Stimulated activated CD4-positive, alpha-beta T cell treated with anti-CD3 and anti-CD28 coated beads, Interleukin-2, amount 100 ng/mL, for 24 hours (primary cell): ENCODE measurements at places on chromosomes 2 and 18.

DNA sequence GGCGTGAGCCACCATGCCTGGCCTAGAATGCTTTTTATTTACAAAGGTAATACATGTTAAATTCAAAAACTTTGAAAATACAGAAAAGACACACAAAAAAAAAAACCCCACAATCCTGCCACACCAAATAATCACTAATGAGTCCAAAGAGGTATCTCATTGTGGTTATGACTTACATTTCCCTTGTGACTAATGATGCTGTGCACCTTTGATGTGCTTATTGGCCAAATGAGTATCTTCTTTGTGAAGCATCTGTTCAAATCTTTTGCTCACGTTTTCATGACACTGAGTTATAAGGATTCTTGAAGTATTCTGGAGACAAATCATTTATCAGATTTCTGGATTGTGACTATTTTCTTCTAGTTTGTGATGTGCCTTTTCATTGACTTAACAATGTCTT, 6.4 kb upstream of the NLRC4 start:
- DNase-seq = no peak

GRCh38 chr18:9690418-9691188, 17.5 kb upstream of the RAB31 start:
- no peak for DNase-seq

GRCh38 chr2:126536605-126537200, 119.3 kb upstream of the GYPC start:
- no peak for DNase-seq

DNA sequence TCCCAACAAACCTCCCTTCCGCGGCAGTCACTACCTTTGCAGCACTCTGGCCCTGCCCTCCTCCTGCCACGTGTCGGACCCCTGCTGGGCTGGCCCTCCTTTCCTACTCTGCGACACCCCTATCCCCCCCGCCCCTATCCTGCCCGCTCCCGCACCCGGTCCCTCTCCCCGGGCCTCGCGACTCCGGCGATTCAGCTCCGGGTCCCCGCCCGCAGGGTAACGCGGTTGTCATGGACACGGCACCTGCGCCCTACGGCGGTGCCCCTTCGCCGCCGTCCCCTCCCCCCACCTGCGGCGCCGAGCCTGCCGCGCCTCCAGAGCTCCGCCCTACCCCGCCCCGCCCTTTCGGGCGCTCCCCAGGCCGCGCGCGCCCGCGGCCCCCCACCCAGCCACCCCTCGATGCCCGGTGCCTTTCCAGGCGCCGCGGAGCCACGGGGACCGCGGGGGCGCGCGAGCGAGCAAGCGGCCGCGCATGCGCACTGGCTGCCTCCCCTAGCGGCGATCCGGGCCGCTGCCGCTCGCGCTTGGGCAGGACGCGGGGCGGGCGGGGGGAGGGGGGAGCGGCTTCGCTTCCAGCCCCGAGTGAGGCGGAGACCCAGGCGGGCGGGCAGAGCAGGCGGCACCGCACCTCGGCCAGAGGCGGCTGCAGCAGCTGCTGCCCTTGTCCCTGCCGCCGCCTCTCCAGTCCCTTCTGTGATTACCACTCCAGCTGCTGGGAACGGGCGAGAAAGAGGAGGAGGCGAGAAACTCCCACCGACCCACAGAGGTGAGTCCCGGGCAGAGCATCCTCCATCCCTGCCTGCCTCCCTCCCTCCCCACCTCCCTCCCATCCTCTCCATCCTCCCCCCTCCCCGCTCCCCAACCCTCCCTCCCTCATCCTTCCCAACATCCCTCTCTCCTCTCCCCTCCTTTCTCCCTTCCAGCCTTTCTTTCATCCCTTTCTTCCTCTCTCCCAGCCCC, at the start of gene CTNNA2:
Gene CTNNA2, plus strand, starts transcription at position 610 of the 960 bp plus-strand sequence.
- no peak for DNase-seq

GRCh38 chr2:196253116-196253480, 81.7 kb upstream of the STK17B start:
- no peak for DNase-seq

DNA sequence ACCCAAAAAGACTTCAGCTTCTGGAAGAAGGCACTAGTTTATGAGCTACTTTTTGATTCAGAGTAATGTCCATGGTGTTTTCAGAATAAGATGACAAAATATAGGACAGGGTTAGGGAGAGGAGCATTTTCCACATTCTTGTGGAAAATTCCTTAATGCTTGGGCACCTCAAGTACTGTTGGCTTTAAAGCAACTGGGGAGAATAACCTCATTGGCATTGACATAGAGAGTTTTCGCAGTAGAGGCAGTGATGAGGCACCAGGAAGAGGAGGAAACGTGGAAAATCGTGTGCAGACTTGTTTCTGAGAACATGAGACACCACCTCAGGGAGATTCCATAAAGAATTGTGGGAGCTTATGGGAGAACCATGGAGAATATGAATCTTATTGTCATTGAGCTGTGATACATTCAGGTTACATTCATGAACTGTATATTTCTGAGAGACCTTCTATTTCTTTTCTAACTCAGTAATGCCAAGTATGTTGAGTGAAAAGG, 929.0 kb upstream of the NRXN1 start:
- no peak for DNase-seq

GRCh38 chr2:73457982-73458381, 72.3 kb downstream of the ALMS1 start:
- no peak for DNase-seq

DNA sequence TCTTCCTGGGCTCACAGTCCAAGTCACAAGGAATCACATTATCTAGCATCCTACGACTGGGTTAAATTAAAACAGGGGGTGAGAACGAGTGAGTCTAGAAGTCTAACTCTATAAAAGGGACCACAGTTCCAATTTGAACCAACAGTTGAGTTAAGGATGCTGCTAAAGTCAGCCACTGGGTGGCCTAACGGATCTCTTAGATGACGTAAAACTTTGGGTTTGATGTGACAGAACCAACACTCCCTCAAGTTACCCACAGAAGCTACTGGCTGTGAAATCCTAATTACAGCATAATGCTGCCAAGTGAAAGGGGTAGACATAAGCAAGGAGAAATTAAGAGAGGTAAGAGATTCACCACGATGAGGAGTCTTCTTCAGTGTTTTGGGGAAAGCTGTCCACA, 32.7 kb upstream of the RUFY4 start:
- no peak for DNase-seq

- DNase-seq = no peak
Measured at GRCh38 chr2:51031021-51031780, 731 bp downstream of the NRXN1 start.

- no peak for DNase-seq
Measured at GRCh38 chr2:112141626-112142007, 3.4 kb downstream of the FBLN7 start.

GRCh38 chr2:239811111-239811781, 213.9 kb downstream of the NDUFA10 start:
- DNase-seq = no peak

GRCh38 chr2:241981076-241981700, 111.7 kb downstream of the RTP5 start:
- no peak for DNase-seq

DNA sequence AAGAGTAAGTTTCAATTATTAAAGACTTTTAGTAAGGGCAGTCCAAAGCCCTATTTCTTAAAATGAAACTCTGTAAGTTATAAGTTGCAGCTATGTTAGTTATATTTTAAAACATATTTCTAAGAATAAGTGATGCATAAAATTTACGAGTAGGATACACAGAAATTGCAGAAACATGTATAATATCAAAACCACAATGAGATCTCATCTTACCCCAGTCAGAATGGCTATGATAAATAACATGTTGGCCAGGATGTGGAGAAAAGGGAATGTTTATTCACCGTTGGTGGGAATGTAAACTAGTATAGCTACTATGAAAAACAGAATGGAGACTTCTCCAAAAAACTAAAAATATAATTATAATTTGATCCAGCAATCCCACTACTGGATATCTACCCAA, 201.2 kb downstream of the CBLN2 start:
- no peak for DNase-seq

DNA sequence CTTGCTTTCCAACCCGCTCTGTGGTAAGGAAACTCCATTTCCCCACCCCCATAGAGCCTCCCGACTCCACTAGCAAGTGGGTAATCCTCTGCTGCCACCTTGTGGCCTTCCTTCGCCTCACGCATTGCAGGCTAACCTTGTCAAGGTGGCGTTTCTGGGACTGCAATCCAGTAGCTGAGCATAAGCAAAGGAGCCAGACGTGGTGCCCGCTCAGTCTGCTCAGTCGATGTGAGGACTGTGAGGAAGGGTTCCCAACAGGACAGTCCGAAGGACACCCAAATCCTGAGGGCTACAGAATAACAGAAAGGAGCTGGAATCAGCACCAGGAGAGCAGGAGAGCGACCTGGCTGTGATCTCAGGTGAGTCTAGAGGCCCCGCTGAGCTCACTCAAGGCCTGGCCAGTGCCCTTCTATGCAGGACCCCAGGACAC, 144.2 kb downstream of the SUCLG1 start:
- peak; percentile 84 for DNase-seq

- peak; percentile 32 for DNase-seq
Measured at GRCh38 chr2:20241973-20242726, 17.2 kb upstream of the SDC1 start.

- DNase-seq = no peak
Measured at GRCh38 chr2:188410504-188411235, 119.0 kb downstream of the GULP1 start.

DNA sequence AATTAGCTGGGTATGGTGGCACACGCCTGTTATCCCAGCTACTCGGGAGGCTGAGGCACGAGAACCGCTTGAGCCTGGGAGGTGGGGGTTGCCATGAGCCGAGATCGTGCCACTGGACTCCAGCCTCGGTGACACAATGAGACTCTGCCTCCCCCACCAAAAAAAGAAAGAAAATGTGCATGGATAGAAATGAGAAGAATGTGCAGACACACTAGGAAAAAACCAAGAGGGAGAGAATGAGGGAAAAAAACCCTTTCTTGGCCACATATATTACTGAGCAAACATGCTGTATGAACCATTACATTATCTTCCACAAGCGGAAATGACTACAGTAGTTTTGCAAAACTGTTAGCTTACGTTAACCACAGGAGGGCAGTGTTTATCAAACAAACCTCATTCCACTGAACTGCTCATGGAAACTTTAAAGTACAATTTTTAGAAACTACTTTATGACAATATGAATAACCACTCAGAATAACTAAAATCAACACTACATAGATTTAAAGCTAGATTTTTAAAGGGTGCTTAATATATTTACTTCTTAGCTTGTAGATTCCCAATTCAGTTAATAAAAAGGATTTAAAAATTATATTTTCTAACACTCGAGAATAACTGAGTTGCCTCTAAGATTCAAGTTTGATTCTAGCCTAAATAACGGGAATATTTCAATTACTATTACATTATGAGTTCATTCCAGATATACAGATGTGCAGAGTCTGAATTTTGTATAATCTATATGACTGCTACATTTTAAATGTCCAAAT, 26.4 kb downstream of the ASXL2 start:
- DNase-seq = peak; percentile 22

- DNase-seq = no peak
Measured at GRCh38 chr18:74275736-74276135, 16.0 kb downstream of the CYB5A start.

DNA sequence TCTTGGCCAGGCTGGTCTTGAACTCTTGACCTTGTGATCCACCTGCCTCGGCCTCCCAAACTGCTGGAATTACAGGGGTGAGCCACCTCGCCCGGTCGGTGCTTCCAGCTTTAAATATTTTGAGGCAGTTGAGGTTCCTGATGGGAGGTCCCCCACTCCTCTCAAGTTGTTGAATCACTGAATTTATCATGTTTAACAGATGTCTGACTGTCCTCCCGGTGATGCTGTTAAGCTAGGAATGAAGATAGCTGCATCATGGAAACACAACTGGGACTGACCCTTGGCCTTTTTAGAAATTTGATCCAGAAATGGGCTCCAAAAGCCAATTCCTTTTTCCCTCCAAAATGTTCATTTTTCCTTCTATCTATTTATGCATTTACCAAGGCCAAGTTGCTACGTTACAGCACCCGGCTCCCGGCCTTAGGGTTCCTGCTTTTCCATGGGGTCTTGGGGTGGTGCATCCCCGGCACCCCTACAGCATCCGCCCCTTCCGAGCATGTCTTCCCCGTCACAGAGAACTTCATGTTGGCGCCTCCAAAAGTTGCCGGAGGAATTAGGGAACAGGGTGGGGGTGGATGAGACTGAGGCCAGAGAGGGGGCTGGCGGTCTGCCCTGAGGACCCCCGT, 43.9 kb downstream of the PAX8 start:
- DNase-seq = no peak

DNA sequence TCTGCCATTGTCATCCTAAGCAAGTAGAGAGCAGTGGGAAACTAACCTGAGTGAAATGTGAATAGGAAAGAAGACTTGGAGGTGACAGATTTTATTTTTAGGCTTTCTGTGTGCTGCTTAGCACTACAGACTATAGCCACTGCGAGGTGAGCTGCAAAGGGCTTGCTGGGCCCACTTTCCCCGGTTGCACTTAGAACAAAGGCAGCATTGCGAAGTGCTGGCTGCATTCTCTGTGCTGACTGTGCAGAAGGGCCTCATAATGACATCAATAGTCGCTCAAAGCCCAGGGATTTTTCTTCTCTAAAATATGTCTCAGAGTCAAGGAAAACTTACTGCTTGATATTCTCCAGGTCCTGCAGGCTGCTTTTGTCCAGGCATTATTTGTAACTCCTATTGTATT, 592.1 kb downstream of the TDRD15 start:
- DNase-seq = no peak

DNA sequence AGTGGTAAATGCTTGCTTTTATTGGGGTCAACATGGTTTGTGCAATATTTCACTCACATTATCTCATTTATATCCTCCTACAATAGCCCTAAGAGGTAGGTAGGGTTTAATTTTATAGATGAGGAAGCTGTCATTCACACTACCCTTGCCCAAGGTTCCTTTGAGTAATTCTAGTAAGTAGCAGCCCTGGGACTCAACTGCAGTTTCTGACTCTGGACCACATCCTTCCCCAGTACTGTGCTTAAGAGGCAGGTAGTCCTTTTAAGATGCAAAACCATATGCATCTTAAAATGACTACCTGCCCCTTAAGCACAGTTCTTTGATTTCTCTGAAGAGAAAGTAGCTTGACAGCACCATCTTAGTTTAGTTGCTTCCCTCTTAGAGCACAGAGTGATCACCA, 15.7 kb upstream of the NT5C1B start:
- no peak for DNase-seq

GRCh38 chr2:219437141-219437540, 2.5 kb downstream of the SPEG start:
- DNase-seq = no peak
